AG09319 (cell line): ENCODE measurements at places on chromosomes 3 and 15.

- DNase-seq: no peak
These were observed 17.7 kb downstream of the ENTPD3 start for GRCh38 chr3:40404591-40405198.

DNA sequence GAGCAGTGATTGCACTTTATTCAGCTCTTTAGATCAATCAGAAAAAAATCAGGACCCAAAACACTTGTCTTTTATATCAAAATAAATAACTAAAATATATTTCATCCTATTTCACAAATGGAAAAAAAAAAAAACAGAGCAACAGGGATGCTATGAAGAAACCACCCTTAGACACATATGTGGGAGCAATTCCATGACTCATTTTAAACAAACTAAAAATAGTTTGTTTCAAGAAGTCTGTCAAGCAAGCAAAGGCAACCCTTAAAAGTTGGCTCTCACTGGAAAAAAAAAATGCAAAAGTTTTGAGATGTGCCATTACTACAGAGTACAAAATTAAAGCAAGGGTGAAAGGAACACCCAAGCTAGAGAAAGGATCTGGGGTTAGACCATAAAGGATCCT, 5.7 kb downstream of the ATP13A3 start:
- peak; percentile 50 for DNase-seq

- no peak for DNase-seq
These were observed 237.5 kb upstream of the TBC1D5 start for GRCh38 chr3:17979911-17980310.

DNA sequence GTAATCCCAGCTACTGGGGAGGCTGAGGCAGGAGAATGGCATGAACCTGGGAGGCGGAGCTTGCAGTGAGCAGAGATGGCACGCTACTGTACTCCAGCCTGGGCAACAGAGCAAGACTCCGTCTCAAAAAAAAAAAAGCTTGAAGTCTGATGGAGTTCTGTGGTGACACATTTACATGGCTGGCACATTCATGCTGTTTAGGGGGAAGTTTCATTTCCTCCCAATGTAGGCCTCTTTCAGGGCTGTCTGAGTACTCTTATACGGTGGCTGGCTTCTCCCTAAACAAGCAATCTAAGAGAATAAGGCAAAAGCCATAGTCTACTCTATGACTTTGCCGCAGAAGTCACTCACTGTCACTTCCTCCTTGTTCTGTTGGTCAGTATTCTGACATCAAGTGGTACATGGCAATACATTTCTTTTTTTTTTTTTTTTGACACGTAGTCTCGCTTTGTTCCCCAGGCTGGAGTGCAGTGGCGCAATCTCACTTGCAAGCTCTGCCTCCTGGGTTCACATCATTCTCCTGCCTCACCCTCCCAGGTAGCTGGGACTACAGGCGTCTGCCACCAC, 41.2 kb downstream of the OIP5 start:
- no peak for DNase-seq

- no peak for DNase-seq
These were observed 26.8 kb downstream of the ESYT3 start for GRCh38 chr3:138461246-138461645.

- DNase-seq: no peak
These were observed 88.8 kb upstream of the HES1 start for GRCh38 chr3:194046995-194047645.

DNA sequence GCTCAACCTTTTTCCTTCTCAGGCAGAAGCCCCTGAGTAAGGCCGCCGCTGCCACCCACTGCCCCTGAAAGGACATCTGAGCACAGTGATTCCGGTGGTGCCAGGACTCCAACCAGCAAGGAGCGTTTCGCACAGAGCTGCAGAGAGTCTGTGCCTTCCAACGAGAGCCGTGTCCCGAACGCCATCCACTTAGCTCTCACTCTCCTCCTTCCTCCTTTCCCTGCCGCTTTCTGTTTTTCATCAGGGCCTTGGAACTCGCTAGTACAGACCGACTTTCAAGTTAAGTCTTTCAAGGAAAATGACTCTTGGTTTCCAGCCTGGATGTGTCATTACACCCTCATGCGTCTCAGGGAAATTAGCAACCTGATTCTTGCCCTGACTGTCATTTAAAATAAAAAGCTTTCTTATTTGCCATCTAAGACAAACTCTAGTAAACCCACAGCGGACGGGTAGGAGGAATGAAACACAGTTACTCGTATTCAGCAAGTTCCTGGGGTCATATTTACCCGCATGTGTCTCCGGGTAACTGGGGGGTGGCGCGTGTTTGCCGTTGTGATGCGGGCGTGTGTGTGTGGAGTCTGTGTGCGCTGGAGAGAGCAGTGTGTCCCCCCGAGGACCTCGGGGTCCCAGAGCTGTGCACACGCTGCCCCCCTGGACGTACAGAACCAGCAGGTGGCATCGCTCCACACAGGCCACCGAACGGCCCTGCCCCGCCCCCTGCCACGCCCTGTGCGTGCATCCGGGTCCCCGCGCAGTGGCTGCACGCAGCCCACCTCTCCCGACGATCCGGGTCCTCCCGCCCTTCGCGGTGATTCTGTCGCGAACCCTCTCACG, 30.4 kb upstream of the ALDH1A3 start:
- no peak for DNase-seq

GRCh38 chr15:75454471-75455378, 3.2 kb upstream of the SIN3A start:
- no peak for DNase-seq

GRCh38 chr15:48086133-48086532, 34.7 kb upstream of the SLC24A5 start:
- no peak for DNase-seq
